Stimulated activated CD8-positive, alpha-beta memory T cell treated with anti-CD3 and anti-CD28 coated beads, Interleukin-4, amount 100 ng/mL, for 1 hour (primary cell): ENCODE measurements at places on chromosomes 2 and 18.

DNA sequence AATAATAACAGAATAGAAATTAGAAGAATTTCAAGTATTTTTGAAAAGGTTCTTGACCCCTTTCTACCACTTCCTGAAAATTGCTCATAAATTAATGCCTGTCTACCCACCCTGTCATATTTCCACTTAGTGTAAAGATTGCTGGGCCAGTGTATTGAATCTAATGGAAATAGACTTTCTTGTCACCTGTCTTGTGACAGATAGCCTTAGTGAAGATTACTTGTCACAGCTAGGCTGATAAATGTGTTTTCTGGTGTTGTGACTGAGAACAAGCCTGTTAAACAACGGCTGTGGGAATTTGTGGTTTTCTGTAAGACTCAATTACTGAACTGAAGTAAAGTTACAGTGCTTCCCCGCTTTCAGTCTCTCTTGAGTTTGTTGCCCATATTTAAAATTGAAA is 37.0 kb downstream of the PIK3C3 start:
- DNase-seq: no peak

GRCh38 chr2:43312755-43313641 is 86.6 kb upstream of the ZFP36L2 start:
- DNase-seq: no peak

DNA sequence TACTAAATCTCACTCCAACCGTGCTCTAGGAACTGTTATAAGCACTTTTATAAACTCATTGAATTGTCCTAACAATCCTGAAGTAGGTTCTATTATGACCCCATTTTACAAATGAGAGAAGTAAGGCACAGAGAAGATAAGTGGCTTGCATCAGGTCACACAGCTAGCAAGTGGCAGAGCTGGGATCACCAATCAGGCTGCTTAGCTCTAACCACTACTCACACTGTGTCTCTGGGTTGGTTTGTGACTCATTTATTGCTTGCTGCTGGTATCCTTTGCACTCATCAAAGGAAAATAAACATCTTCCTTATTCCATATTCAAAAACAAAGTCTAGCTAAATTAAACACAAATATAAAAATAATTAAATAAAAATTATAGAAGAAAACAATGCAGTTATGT is 42.5 kb upstream of the IL1R2 start:
- DNase-seq: no peak

GRCh38 chr18:22710673-22711191 is 222.4 kb upstream of the RBBP8 start:
- DNase-seq: no peak

DNA sequence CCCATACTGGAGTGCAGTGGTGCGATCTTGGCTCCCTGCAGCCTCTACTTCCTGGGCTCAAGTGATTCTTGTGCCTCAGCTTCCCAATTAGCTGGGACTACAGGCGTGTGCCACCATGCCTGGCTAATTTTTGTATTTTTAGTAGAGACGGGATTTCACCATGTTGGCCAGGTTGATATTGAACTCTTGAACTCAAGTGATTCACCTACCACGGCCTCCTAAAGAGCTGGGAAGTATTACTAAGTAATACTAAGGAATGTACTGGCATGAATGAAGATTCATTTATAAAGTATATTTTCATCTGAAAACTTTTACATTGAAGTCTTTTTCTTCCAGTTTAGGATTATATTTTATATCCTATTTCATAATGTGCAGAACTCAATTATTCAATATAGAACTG is 38.1 kb downstream of the NUP35 start:
- no peak for DNase-seq

- no peak for DNase-seq
These were observed 13.9 kb upstream of the MAT2A start for GRCh38 chr2:85525029-85525428.

DNA sequence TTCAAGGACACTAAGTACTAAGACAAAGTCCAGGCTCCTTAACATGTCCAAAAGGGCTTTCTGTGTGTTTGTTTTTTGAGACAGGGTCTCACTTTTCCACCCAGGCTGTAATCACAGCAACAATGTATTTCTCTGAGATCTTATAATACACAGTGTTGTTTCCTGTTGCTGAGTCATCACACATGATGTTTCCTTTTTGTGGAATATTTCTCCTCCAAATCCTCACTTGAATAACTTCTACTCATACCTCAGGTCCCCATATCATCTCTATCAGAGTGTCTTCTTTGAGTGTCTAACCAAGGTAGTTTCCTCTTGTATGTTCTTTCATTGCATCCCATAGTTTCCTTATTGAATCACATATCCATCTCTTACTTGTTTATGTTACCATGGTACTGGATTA is 632.0 kb upstream of the PIK3C3 start:
- no peak for DNase-seq

- DNase-seq: no peak
These were observed 494.7 kb downstream of the BCL11A start for GRCh38 chr2:60058781-60059180.

- no peak for DNase-seq
These were observed 900.5 kb upstream of the CRIM1 start for GRCh38 chr2:35454966-35455638.

- DNase-seq: no peak
These were observed 28.6 kb upstream of the VWC2L start for GRCh38 chr2:214382229-214382628.

DNA sequence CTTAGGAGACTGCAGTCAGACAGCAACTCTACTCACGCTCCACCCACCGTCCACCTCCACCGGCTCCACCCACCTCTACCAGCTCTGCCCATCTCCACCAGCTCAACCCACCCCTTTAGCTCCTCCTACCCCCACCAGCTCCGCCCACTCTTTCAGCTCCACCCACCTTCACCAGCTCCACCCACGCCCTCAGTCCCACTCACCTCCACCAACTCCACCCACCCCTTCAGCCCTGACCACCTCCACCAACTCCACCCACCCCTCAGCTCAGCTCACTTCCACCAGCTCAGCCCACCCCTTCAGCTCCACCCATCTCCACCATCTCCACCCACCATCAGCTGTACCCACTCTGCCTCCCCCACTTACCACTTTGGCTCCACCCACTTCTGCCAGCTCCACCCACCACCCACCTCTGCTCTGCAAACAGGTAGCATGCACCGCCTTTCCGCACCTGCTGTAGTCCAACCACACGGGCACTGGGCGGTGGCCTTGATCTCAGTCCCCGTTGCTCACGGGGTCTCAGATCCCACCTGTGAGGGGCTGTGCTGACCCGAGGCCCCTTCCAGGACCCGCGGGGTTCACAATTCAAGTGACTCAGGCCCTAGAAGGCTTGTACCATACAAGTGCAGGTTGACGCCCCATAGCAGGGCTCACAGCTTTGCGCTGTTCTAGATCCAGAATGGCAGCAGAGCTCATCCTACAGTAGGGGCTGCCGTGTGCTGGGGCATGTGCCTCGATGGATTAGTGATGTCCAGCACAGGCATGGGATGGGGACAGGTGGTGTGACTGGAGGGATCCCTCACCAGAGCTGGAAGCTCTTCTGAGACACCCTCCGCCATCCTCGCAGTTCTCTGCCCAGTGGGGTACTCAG is 77.2 kb upstream of the OTOS start:
- DNase-seq: no peak

GRCh38 chr18:24462838-24463775 is 2.7 kb downstream of the HRH4 start:
- no peak for DNase-seq

DNA sequence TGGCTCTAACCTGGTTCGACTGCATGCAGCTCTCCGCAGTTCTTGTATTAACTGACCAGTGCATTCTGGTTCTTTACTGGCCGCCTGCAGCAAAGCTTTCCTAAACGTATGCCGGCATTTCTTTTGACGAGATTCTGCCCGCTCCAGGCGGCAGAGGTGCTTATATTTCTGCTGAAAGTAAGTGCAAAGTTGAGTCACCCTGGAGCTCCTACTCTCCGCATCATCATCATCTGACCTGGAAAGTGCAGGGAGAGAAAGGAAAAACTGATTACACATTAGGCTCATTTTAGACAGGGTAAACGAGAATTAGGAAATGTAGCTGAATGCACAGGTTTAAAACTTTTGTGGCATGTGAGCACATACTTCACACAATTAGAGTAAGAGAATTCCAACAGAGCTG is 57.9 kb downstream of the INO80D start:
- DNase-seq: no peak

DNA sequence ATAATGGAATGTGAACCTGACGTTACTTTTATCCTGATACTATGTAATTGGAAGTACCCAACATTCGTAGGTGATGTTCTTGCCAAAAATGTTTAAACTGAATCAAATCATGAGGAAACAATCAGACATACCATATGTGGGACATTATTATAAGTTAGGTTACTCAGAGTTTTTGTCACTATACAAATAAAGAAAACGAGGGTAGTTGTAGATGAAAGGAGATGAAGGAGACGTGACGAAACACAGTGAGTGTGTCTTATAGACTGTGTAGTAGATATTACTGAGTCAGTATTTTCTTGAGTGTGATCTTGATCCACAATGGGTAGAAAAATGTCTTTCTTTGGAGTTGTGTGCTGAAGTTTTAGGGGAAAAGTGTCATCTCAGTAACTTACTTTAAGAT is 176.8 kb downstream of the ZNF407 start:
- DNase-seq: no peak

GRCh38 chr18:48230467-48231113 is 178.6 kb downstream of the ZBTB7C start:
- no peak for DNase-seq

- DNase-seq: no peak
These were observed 192.3 kb downstream of the RNF144A start for GRCh38 chr2:7109533-7109885.

- no peak for DNase-seq
These were observed 168.8 kb downstream of the PHLPP1 start for GRCh38 chr18:62883937-62884735.

- DNase-seq: no peak
These were observed 20.1 kb downstream of the CASP8 start for GRCh38 chr2:201280191-201281040.

DNA sequence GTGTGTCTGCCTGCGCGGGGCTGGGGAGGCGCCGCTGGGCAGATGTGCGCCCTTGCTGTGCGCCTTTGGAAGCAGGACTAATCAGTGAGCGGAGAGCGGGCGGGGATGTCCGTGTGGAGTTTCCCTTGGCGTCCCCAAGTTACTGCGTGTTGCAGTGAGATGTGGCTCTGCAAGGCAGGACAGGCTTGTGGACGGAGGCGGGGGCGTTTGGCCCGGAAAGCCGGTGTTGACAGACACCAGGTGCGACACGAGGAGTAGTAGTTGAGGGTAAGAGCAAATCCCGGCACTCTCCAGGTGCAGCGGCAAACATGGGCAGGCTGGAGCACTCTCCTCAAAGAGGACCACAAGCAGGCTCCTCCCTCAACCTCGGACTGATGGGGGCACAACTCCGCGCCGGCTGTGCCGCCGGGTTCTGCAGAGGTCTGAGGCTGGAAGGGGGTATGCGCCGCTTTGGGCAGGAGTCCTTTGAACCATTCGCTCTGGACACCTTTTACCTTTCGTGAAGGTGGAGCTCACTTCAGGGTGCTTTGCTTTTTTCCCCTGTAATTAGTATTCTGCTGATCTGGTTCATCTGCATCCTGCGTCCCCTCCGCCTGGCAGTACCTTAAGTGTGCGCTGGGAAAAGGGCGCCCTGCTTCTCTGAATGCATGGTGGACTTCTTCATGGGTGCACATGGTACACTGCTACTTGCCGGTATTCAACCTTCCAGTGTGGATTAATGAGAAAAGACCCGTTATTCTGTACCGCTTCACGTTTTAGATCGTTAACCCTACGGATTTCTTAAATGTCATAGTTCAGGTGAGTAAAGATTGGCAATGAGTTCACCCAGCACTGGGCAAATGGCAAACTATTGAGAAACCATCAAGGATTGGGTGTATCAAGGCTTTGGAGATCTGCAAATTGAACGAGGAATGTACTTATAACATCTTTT is 608 bp downstream of the CDH7 start:
- DNase-seq: no peak

DNA sequence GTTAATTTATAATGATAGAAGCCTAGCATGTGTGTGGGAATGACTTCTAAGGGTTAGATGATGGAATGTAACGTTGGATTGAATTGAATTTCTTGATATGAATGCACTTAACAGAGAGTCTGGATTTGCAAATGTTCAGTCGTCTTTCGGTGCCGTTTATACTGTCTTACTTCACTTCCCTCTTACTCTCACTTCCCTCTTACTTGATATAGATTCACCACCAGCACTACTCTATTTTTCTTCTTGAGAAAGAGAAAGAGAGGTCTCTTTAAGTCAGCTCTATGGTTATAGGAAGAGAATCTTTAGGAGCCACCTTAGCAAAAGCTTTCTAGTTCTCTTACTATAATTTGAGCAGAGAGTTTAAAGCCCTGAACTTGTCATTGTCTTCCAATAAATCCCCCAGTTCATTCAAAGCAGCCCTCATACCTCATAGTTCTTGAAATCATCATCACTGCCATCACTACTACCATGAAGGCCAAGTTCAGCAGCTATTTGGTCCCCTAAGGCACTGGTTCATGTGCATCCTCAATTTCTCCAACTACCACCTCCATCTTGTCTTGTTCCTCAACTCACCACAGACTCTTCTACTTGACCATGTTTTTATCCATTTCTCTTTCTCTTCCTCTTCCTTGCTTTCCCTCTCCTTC is 501.7 kb upstream of the TCF4 start:
- DNase-seq: no peak

GRCh38 chr2:40230186-40230585 is 221.7 kb downstream of the SLC8A1 start:
- no peak for DNase-seq

DNA sequence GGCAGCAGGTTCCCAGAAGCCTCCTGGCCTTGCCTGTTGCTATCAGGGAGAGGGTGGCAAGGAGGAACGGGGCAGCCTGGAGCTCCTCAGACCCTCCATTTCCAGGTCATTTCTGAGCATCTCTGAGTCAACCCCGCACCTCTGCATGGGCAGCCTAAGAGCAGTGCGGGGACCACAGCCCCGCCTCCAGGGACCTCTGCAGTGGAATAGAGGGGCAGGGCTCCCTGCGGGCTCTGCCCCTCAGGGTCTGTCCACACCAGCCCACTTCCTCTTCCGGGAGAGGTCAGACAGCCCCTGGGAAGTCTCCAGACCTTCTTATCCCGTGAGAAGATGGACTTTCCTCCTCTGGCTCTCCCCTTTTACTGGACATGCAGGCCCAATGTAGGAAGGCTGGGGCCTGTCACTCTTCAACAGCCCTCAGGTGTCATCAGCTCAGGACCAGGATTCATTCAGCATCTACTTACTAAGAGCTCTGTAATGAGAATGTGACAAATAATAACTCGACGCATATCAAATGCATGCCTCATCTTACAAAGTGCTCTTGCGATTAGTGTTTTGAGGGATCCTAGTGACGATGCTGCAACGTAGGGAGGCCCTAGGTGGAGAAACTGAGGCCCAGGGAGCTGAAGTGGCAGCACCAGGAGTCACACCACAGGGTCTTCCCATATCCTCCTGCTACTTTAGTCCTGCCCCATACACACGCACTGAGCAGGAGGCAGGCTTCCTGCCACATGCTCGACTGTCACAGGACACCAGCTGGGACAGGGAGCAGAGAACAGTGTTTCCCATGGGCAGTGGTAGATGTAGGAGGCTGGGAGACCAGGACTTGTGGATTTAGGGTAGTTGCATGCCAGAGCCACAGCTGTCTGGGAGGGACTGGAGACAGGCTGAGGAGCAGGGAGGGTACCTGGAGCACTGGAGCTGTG is 28.0 kb downstream of the SH2D6 start:
- no peak for DNase-seq

- DNase-seq: no peak
These were observed 19.9 kb downstream of the ERMN start for GRCh38 chr2:157305723-157306110.
